ENCODE measurements at places on chromosomes 7 and 10. TPM values are rescaled to one million over a fixed set of nuclear protein-coding genes. Genes with fewer than 3 reads are reported as not detected.

The CAV2 gene
- polyA plus RNA-seq, result 12.8 TPM

The TMEM273 gene
- 11.1 TPM for polyA plus RNA-seq

The PRLHR gene
- not detected for polyA plus RNA-seq

The SSC4D gene
- polyA plus RNA-seq, result not detected

The ACBD7 gene
- polyA plus RNA-seq, result 0.57 TPM

The PIK3AP1 gene
- polyA plus RNA-seq, result 11.6 TPM

The OR2A5 gene
- not detected for polyA plus RNA-seq

The TDRD1 gene
- 0.17 TPM for polyA plus RNA-seq

The WDR86 gene
- polyA plus RNA-seq, result 0.46 TPM

The AZGP1 gene
- 7.9 TPM for polyA plus RNA-seq

The RPEL1 gene
- not detected for polyA plus RNA-seq

The PLAU gene
- polyA plus RNA-seq, result 9.9 TPM

The PSD gene
- polyA plus RNA-seq, result 23.3 TPM

The HGF gene
- 1.8 TPM for polyA plus RNA-seq

The CTAGE15 gene
- polyA plus RNA-seq, result not detected

The FXYD4 gene
- polyA plus RNA-seq, result not detected

The CACUL1 gene
- polyA plus RNA-seq, result 8.7 TPM

The TBX20 gene
- 0.04 TPM for polyA plus RNA-seq

The WEE2 gene
- not detected for polyA plus RNA-seq

The CCDC172 gene
- not detected for polyA plus RNA-seq

The ZNF365 gene
- polyA plus RNA-seq, result not detected

The NUPR2 gene
- 1.8 TPM for polyA plus RNA-seq
